ENCODE measurements at places on chromosomes 1 and 21. TPM values are rescaled to one million over a fixed set of nuclear protein-coding genes. Genes with fewer than 3 reads are reported as not detected.

GRCh38 chr1:169538998-169539871 lies 47.0 kb downstream of the F5 start:
- DNase-seq, result no peak

Gene GTF2B
- 26.3 TPM for total RNA-seq

GRCh38 chr1:111553196-111553595 lies 49.8 kb upstream of the ADORA3 start:
- DNase-seq, result no peak

Gene OR4F29
- total RNA-seq, result not detected

DNA sequence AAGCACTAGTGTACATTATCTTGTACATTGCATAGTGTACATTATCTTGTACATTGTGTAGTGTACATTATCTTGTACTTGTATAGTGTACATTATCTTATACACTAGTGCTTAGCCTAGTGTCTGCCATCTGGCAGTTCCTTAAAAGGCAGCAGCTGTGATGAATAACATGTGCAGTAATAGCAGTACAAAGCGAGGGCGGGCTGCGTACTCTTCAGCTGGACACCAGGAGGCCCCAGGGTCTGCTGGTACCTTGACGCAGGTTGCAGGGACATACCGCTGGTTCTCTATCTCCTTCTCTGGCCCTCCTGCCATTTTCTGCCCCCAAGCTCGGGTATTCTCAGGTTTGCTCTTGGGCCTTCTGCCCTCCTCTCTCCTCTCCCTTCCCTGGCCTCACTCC lies 149.6 kb downstream of the SEC16B start:
- DNase-seq, result no peak

GRCh38 chr1:19023787-19024186 lies 67.3 kb upstream of the IFFO2 start:
- no peak for DNase-seq

DNA sequence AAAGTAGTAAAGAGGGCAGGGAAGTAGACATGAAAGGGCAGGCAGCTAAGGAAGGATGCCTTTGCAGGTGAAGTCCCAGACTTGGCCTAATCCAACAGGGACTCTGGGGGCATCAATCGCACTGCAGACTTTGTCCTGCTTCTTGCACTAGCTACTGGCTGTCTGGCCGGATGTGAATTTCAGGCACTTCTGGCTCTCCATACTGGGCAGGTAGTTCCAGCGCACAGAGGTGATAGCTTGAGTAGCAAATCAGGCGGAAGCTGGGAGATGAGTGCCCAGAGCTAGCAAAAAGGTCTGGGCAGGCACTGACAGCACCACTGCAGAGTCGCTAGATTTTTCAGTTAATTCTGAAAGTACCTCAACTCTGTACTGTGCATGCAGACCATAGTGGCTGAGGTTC lies 997 bp downstream of the RSPH1 start:
- no peak for DNase-seq

DNA sequence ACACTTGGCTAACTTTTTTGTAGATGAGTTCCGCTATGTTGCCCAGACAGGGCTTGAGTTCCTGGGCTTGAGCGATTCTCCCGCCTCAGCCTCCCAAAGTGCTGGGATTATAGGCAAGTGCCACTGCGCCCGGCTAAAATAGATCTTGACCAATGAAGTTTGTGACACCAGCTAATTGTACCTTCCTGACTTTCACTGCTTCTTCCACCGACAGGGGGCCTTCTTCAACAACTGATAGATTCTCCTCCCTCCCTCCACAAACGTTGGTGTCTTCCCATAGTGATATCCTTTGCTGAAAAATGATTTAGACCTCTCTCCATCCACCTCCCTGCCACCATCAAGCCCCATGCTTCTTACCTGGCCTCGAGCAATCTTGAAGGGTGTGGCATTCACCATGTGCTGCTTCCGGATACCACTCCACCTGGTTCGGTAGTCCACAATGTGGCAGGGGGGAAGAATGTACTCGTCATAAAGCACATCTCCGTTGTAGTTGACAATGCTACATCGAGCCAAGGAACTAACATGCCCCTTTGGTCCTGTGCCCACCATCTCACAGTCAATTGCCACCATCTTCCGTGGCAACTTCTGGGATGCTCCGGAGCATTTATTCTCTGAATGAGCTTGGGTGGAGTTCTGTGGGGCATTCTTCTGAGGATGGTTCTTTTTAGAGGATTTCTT lies 1.6 kb upstream of the METTL25B start:
- DNase-seq, result no peak

DNA sequence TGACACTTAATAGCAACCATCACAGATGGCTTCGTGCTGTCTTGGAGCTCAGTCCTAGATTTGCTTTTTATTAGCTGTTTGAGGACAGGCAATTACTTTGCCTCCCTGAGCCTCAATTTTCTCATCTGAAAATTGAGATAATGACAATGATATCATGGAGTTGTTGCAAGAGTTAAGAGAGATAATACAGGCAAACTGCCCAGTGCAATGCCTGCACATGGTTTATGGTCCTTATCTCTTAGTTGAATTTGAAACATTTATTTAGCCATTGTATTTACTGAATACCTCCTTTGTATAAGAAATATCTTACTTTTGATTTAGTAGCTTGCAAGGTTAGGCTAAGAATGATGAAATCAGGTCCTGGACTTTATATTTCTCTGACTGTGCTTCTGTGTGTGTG lies 17.7 kb downstream of the KCNA2 start:
- DNase-seq, result no peak

GRCh38 chr1:33433509-33434362 lies 2.8 kb upstream of the PHC2 start:
- DNase-seq, result no peak

GRCh38 chr1:215529571-215529970 lies 37.5 kb upstream of the KCTD3 start:
- no peak for DNase-seq

Gene SHISA4
- 6.6 TPM for total RNA-seq

DNA sequence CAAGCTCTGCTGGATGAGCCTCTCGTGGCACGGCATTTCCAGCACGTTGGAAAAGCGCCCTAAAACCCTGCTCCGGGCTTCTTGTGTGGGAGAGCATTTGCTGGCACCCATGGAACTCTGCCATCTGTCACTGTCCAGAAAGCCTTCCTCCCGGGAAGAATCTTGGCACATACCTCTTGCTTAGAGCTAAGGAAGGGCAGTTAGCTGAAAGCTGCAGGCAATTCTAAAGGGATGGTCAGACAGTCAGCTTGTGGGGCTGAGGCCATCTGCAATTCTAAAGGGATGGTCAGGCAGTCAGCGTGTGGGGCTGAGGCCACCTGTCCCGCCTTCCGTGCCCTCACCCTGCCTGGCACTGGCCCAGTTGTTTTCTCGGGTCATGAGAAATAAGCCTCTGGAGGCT lies 139.0 kb upstream of the TMEM51 start:
- DNase-seq, result no peak

Gene PKP1
- total RNA-seq, result not detected

DNA sequence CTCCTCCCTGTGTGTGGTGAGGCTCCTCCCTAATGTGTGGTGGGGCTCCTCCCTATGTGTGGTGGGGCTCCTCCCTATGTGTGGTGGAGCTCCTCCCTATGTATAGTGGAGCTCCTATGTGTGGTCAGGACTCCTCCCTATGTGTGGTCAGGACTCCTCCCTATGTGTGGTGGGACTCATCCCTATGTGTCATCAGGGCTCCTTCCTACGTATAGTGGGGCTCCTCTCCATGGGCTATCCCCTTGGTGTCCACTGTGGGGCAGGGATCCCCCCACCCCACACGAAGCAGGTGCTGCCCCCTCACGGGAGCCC lies 29.6 kb downstream of the PRSS38 start:
- no peak for DNase-seq

Gene PERM1
- total RNA-seq, result not detected

Gene LORICRIN
- not detected for total RNA-seq

Gene NPHS2
- not detected for total RNA-seq

GRCh38 chr1:246018146-246018545 lies 488.9 kb downstream of the SMYD3 start:
- DNase-seq, result no peak

Gene LCE3D
- total RNA-seq, result not detected

Gene PLXNA2
- 34.9 TPM for total RNA-seq

GRCh38 chr1:226526801-226527595 lies 21.6 kb upstream of the STUM start:
- no peak for DNase-seq

DNA sequence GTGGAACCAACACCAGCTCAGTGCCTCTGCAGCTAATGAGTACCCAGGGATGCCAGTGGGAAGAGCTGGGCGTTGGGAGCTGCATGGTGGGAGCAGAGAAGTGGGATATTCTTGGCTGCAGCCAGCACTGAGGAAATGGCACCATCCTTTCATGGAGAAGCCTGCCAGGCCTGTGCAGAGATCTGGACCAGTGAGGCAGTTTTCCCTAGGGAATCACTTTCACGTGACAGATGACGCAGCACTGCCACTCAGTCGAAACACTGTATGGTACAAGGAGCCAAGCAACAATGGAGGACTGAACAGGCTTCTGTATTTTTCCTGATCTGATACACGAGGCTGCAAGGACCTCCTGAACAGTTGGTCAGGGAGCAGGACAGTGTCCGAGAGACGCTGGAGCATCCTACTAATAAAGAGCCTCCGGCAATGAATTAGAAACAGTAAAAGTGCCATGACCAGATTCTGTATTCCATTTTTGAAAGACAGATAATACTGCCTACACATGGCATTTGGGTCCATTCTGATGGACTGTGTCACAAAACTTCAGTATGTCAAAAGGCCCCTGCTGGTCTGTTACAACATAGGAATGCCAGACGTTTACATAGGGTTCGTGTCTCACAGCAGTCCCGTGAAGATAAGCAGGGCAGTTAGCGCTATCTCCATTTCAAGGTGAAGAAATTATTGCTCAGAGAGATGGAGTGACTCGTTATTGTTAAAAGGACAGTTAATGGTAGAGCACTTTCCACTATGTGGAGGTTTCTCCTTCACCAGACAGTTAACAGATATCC lies 44.0 kb upstream of the LMO4 start:
- no peak for DNase-seq

DNA sequence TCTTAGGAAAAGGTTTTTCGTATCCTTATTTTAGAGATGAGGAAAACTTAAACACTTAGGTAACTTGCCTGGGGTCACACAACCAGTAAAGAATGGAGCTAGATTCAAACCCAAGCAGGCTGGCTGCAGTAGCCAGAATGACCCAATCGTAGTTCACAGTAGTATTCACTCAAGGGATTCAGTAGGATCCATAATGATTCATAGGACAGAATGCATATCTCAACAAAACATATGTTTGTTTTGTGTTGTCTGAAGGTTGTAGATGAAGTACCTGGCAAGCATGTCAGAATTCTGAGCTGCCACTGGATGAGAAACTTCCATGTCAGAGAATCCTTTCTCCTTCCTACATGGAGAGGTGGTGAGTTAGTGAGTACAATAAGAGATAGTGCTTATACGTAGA lies 155.5 kb downstream of the C1orf21 start:
- DNase-seq, result no peak

GRCh38 chr1:176949033-176949662 lies 215.4 kb downstream of the ASTN1 start:
- DNase-seq, result peak; percentile 67

GRCh38 chr1:110337704-110338308 lies 1.4 kb upstream of the RBM15 start:
- DNase-seq, result peak; percentile 43

Gene S100A1
- not detected for total RNA-seq

DNA sequence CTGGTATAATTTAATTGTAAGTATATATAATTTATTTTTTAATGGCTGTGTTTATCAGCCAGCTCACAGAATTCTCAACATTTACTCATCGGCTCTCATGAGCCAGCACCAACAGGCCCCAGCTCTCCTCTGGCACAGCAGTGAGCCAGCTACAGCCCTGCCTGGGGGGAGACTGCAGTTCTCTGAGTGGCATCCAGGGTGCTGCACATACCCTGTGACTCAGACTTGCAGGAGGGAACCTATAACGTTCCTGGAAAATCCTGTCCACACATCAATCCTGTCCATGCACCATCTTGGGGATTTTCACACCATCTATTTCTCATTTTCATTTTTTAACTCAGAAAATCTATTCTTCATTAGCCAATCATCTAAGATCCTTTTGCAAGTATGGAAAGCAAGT lies 36.5 kb downstream of the FHAD1 start:
- DNase-seq, result no peak

Gene ZC3H12A
- total RNA-seq, result 3.0 TPM

GRCh38 chr1:78339490-78339889 lies 151.3 kb upstream of the PTGFR start:
- no peak for DNase-seq

Gene TEKT2
- 20.2 TPM for total RNA-seq

DNA sequence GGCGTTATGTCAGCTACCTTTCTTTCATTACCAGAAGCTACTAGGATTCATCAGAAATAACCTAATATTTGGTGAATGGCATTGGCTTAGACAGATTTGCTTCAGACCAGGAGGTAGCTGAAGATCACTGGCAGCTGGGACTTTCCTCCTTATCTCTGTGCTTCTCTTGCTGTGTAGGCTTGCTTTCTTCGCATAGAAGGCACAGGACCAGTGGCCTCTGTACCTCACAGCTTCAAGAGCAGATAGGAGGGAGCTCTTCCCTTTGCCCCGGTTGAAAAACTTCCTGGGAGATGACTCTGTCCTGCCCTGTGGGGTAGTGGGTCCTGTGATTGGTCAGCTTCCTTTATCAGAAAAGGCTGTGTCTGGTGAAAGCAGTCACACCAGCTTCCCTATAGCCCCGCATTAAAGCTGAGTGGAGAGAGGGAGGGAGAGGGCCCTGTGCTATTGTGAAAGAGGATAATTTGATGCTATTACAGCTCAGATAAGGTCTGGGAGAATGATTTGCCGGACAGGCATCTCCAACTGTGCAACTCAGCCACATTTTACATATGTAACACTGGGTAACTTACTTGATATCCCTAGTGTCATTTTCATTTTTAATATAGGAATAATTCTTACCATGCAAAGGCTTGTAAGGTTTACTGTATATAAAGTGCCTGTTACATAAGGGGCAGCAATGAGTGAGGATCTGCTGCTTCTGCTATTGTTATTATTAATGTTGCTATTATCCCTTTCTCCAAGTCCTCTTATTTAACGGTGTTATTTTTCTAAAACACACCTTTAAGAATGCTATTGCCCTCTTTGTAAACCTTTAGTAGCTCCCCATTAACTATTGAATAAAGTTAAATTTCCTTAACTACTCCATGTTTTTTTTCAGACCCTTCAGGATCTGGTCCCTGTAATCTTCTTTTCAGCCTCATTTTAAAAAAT lies 31.6 kb downstream of the OSBPL9 start:
- no peak for DNase-seq

GRCh38 chr21:34999397-34999941 lies 49.6 kb downstream of the RUNX1 start:
- DNase-seq, result no peak

Gene S100A14
- 1.4 TPM for total RNA-seq

Gene ADAMTSL4
- 6.9 TPM for total RNA-seq

Gene RGS8
- total RNA-seq, result 0.05 TPM

GRCh38 chr1:172134087-172134731 lies 286.3 kb upstream of the C1orf105 start:
- DNase-seq, result no peak

GRCh38 chr1:8197493-8198282 lies 120.2 kb upstream of the SLC45A1 start:
- no peak for DNase-seq

- DNase-seq, result peak; percentile 74
These were observed 85.6 kb downstream of the STUM start for GRCh38 chr1:226634166-226634588.

- DNase-seq, result no peak
These were observed 855.9 kb downstream of the LTN1 start for GRCh38 chr21:28136656-28137255.

Measured in progenitor cell of endocrine pancreas (in vitro differentiated cells).